Mesenteric fat pad (tissue), 1 donor: ENCODE measurements at places on chromosomes 3 and 15. TPM values are rescaled to one million over a fixed set of nuclear protein-coding genes. Genes with fewer than 3 reads are reported as not detected.

GRCh38 chr3:146561879-146562278, 17.5 kb upstream of the PLSCR1 start:
- DNase-seq, result no peak

DNA sequence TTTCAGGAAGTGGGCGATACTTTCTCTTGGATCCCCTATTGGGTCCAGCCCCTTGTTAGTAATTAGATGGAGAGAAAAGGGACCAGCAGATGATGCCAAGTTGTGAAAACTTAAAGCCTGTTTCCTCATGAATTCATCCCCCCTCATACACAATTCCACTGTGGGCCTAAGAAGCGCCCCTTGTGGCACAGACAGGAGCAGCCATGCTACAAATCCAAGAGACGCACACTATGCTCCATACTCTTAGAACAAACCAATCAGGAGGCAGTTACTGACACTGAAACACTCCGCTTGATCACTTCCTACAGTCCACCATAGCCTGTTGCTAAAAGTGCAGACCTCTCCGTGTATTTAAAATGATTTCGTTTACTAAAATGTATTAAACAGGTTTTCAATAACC, 111.3 kb upstream of the ARRDC4 start:
- no peak for DNase-seq

CDHR4 gene
- not detected for total RNA-seq

DNA sequence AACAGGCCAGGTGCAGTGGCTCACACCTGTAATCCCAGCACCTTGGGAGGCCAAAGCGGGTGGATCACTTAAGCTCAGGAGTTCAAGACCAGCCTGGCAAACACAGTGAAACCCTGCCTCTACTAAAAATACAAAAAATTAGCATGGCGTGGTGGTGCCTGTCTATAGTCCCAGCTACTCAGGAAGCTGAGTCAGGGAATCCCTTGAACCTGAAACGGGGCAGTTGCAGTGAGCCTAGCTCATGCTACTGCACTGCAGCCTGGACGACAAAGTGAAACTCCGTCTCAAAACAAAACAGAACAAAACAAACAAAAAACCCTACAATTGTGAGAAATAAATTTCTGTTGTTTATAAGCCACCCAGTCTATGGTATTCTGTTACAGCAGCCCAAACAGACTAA, 94.7 kb downstream of the PIK3CB start:
- no peak for DNase-seq

DNA sequence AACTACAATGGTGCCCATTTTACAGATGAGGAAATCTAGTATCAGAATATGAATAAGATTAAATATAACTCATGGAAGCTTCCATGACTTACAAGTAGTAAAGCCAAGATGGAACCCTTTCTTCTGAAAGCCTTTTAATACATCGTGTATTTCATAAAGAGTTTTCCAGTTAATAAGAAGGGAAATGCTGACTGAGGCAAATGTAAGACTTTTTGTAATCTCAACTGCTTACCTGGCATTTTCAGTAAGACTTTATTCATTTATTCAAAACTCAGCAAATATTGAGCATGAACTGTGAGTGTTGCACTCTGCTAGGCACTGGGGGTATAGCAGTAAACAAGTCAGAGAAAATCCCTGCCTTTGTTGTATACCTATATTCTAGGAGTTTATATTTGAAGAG, 256.4 kb upstream of the THRB start:
- no peak for DNase-seq

DNA sequence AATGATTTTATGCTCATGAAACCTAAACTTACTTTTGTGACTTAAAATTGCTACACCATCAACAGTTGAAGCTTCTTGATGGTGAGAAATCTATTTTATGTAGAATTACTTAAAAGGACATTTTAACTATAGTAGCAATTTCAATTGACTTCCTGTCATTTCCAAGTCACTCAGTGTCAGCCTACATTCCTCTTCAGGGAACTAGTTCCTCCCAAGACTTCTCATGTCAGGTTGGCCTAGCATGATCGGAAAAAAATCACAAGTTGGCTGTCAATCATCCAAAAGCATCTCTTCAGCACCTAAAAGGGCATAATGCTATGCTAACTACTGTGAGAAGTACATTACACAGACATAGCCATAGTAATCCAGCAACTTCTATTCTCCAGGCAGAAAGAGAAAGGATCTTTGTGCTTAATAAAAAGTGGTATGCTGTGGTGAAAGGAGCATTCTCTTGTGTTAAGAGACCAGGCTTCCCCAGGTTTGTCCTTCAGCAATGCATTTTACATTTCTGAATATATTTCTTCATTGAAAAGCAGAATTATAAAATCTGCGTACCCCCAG, 893.7 kb downstream of the AGBL1 start:
- DNase-seq, result no peak

DNA sequence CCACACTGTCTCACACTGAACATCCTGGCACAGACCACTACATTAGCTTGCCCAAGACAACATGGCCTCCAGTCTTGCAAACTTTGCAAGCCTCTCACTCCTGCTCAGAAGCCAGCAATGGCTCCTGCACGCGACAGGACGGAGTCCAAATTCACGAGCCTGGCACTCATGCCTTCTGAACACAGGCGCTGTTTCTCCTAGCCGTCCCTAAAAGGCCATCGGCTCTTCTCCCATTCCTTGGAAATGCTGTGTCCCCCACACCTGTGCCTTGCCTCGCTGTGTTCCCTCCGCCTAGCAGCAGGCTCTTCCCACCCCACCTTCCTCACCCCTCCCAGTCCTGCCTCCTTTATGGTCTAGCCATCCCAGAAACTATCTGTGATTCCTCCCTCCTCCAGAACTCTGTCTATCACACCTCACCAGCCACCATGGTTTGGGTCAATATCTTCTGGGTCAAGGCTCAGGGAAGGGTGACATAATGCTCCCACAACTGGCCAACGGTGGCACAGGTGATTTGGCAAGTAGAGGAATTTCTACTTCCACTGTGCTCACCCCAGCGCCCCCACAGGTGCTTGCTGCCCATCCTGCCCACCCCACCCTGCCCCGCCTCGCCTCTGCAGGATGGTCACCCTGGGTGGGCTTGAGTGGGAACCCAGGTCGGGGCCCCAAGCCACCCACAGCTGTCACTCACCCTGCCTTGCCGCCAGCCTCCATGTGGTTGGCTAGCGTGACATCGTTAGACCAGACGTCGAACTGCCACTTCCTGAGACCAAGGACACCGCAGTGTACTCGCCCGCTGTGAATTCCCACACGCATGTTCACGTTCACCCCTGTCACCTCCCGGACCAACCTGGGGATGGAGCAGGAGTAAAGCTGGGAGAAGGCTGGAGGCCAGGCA, 120.7 kb downstream of the ADCY5 start:
- DNase-seq, result no peak

PRTG gene
- total RNA-seq, result 1.00 TPM

HEMK1 gene
- total RNA-seq, result 15.5 TPM

- DNase-seq, result no peak
Measured at GRCh38 chr3:64380546-64380945, 155.3 kb upstream of the PRICKLE2 start.

CHAC1 gene
- total RNA-seq, result 2.4 TPM

GCHFR gene
- 17.1 TPM for total RNA-seq

GRCh38 chr3:188060840-188061544, 93.0 kb upstream of the LPP start:
- DNase-seq, result no peak

FBXW12 gene
- total RNA-seq, result not detected

GRCh38 chr3:193095366-193095765, 145.7 kb upstream of the PLAAT1 start:
- no peak for DNase-seq

GRCh38 chr3:107976202-107976800, 114.5 kb downstream of the CD47 start:
- DNase-seq, result no peak

GRCh38 chr3:31687020-31687802, 154.5 kb downstream of the STT3B start:
- no peak for DNase-seq

CAPN3 gene
- total RNA-seq, result 6.7 TPM

DNA sequence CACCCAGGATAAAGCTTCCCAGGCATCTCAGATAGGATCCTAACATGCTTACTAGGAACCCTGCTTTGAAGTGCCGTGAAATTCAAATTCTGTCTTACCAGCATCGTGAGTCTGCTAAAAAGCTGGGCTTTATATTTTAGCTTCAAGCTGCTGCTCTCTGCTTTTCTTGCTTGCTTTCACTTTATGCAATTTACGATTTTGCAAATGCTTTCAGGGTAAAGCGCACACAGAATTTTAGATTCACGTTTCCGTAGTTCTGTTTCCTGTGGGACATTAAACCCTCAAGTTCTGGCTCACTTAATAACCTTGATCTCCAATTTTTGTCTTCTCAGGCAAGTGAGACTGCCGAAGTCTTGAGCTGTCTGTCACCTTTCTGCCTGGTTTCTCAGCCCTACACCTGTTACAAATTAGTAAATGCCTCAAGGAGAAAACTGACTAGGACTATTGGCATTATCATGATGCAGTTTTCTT, 170.5 kb upstream of the TGFBR2 start:
- no peak for DNase-seq

- DNase-seq, result no peak
Measured at GRCh38 chr15:26889298-26889898, 22.5 kb downstream of the GABRA5 start.

- DNase-seq, result no peak
Measured at GRCh38 chr3:112874725-112875124, 28.1 kb upstream of the CD200R1L start.

GRCh38 chr3:18223571-18223970, 201.6 kb downstream of the SATB1 start:
- no peak for DNase-seq

DNA sequence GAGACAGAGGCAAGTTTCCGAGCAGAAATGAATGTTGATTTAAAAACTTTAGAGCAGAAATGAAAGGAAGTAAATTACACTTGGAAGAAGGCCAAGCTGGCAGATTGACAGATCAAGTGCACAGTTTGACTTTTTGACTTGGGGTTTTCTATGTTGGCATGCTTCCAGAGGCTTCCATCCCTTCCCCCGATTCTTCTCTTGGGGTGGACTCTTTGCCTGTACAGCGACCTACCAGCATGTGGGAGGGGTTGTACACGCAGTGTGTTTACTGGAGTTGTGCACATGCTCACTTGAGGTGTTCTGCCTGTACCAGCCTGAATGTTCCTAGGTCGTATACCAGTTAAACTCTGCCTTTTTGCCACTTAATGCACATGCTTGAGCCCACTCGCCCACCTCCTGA, 701.5 kb upstream of the GBE1 start:
- no peak for DNase-seq

KBTBD13 gene
- not detected for total RNA-seq

NEK11 gene
- 5.7 TPM for total RNA-seq

DNA sequence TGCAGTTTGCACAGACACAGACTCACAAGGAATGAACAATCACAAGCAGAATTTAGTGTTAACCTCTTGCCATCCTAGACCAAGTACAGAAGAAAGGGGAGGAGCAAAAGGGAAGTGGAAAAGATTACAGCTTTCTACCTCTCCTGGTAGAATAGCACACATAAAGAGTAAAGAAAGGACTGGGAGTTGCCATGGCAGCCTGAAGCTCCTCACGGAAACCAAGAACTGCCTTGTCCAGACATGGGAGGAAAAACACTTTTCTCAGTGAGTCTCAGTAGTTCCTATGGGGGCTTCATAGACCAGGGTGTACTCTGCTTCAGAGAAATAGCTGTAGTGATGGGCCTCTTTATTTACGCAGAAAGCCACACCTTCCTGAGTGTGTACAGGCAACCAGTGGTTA, 114.7 kb upstream of the GAP43 start:
- no peak for DNase-seq

DNA sequence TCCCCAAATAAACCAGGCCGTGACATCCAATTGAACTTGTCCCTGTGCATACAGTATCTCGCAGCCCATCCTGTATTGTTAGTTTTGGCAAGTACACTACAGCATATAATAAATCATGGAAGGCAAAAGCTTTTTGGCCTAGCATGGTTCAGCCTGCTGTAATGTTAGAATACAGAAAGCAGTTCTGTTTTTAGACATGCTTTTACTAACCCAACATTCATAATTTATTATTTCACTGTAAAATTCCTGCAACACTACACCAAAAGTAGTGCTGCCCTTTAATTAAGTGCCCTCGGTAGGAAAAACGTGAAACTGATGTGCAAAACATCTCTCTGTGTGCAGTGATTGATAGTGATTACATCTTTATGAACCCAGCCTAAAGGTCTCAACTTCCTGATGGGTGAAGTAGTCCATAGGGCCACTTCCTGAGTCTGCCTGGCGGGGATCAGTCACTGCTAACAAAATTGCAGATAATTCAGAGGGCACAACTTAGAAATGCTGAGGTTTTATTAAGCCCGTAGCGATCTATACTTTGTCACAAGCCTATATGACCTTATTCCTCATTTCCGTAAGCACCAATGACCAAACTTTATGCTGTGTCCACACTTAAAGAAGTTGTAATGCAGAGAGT, 227.8 kb downstream of the CDIN1 start:
- no peak for DNase-seq

GRCh38 chr3:187951452-187952190, 202.3 kb upstream of the LPP start:
- DNase-seq, result no peak

FAM219B gene
- total RNA-seq, result 91.4 TPM

STAB1 gene
- total RNA-seq, result 557 TPM

SLITRK3 gene
- not detected for total RNA-seq

DNA sequence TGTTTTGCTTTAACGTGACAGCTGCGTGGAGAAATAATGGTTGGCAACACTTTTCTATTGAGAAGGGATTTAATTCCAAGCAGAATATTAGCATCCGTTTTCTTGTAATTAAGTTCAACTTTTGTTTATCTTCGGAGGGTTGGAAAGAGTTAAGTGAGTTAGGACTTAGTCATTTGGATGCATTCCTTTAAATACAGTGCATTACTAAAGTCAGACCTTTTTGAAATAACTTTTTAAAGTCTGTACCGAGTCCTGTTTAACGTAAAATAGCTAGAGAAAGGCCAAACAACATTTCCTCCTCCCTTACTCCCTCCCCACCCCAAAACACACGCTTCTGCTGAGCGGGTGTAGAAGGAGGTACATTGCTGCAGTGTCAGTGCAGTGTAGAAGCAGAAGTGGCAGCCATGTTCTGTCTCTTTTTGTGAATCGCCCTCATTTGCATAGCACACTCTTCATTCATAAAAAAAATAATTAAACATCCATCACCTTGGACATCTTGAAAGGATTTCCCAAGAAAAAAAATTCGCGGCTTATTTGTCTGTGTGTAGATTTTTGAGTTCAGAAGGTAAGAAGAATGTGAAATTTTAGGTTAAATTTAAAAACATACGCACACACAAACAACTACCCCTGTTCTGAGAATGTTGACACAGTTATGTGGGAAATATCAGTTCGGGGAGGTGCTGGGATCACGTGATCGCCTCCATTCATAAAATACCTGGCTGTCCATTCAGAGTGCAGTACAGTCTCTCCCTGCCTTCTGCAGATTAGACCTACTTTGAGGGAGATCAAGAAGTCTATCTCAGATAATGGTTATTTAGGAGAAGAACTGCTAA, 1.6 kb downstream of the SPRED1 start:
- no peak for DNase-seq

- no peak for DNase-seq
Measured at GRCh38 chr3:99823723-99824711, 6.4 kb downstream of the CMSS1 start.

SEC22C gene
- 44.7 TPM for total RNA-seq

SH2D7 gene
- total RNA-seq, result not detected
